A172 (cell line): ENCODE measurements at places on chromosomes 1 and 21. TPM values are rescaled to one million over a fixed set of nuclear protein-coding genes. Genes with fewer than 3 reads are reported as not detected.

HES3 gene
- not detected in 2 replicates for total RNA-seq

AMY2A gene
- total RNA-seq: not detected in 2 replicates

PEAR1 gene
- total RNA-seq: 2.8 and 3.1 TPM in 2 replicates

C1QB gene
- total RNA-seq: not detected in 2 replicates

SLC9C2 gene
- not detected in 2 replicates for total RNA-seq

GSTM5 gene
- 0.03 TPM in 1 of 2 replicates, not detected in the other for total RNA-seq

KRTAP20-2 gene
- not detected in 2 replicates for total RNA-seq

LRRN2 gene
- total RNA-seq: 2.3 and 2.4 TPM in 2 replicates

IPP gene
- 9.7 and 11.4 TPM in 2 replicates for total RNA-seq

IVL gene
- total RNA-seq: not detected in 2 replicates

ERMAP gene
- total RNA-seq: 6.2 and 7.8 TPM in 2 replicates

SPATA45 gene
- 1.5 TPM in 1 of 2 replicates, not detected in the other for total RNA-seq

DNA sequence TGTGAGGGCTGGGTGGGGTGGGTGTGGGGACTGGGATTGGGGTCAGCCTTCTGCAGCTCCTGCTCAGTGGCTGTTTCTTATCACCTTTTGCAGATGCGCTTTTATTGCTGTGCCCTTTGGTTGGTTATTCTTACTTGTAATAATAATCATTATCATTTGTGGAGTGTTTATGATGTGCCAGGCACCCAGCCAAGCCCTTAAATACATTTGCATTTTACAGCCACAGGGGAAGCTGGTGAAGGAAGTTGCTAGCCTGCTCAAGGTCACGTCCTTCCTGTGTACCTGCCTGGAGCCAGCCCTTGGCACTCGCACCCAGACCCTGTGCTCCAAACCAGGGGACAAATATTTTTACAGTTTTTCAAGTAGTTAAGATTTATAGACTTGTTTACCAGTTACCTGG is 144.0 kb downstream of the PGBD5 start:
- DNase-seq: no peak

DNA sequence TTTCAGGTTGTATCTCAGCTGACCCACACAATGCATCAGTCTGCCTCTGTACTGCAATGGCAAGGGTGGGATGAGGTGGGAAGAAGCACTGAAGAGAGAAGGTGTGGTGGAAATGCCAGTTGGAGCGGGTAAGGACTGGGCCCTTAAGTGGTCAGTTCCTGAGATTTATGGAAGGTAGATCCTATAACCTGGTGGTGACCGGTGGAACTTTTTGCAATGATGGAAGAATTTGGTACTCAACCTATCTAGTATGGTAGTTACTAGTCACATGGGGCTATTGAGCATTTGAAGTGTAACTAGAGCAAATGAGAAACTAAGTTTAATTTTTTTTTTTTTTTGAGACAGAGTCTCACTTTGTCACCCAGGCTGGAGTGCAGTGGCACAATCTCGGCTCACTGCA is 8.2 kb upstream of the HPCAL4 start:
- DNase-seq: no peak

DNA sequence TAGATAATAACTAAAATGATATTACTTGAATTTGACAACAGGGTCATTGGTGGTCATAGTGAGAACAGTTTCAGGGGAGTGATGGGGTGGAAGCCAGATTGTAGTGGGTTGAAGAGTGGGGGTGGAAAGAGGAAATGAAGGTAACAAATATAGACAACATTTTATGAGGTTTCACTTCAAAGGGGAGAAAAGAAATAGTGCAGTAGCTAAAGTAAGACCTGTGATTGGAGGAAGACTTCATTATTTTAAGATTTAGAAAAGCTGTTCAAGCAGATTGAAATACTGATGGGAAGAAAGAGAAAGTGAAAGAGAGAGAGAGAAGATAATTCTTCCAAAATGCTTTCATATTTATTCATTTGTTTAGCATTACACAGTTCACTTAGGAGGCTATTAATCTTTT is 52.0 kb upstream of the KCNA3 start:
- no peak for DNase-seq

DNA sequence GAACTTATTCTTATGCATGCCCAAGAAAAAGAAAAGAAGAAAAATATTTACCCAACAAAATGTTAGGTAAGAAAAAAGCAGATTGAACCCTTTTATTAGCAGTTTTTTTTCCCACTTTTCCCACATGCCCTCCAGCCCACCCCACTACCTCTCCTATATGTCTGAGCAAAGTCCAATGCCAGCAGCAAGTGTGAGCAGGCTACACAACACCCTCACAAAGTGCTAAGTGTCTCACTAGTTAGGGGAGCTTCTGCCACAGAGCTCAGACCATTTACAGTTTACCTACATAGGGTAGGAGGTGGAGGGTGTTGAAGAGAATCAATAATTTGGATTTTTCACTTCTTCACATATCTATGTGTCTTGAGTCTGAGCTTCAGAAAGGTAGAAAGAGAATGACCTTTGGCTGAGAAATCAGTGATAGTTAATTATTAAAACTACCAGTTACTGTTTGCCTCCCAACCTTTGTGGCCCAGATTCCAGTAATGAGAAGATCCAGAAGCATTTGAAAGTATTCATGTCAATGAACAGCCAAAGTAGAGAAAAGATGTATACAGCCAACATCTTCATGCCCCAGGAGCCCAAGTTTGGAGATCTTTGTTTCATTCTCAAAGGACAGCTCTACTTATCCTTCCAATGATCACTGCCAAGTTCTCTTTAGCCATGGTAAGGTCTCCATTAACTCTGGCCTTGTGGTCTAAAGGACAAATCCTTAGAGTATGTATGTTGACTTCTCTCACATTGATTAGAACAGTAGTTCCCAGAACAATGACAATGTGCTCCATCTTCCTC is 26.2 kb downstream of the OR10J5 start:
- DNase-seq: no peak

DNA sequence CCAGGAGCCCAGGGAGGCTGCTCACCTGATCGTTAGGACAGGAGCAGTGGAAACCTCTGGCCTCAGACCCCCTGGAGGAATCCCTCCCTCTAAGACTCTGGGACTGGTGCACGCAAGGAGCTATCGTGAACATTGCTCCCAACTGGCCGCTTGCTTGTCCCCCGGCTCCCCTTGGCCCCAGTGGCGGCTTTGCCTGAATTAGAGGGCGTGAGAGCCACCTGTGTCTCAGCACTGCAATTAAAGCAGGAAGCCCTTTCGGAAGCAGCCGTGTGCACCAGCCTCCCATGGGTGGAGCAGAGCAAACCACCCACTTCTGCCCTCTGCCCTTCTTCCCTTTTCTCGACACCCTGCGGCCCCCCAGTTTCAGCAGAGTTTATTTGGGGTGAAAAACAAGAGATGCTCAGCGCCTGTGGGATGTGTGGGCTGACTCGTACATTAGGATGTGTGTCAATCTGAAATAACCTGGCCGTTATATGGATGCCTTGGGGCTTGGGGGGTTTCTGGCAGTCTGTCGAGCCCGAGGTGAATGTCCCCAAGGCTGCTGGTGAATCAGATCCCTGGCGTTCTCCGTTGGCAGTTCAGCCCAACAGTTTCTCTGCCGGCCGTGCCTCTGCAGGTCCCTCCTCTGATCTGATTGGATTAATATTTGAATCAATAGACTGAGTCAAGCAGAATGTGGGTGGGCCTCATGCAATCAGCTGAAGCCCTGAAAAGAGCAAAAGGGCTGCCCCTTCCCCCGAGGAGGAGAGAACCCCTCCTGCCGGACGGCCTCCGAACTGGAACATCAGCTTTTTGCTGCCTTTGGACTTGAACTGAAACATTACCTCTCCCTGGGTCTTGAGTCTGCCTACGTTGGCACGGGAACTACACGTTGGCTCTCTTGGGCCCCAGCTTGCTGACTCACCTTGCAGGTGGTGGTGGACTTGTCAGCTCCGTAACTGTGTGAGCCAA is 7.3 kb upstream of the UMODL1 start:
- no peak for DNase-seq

DNA sequence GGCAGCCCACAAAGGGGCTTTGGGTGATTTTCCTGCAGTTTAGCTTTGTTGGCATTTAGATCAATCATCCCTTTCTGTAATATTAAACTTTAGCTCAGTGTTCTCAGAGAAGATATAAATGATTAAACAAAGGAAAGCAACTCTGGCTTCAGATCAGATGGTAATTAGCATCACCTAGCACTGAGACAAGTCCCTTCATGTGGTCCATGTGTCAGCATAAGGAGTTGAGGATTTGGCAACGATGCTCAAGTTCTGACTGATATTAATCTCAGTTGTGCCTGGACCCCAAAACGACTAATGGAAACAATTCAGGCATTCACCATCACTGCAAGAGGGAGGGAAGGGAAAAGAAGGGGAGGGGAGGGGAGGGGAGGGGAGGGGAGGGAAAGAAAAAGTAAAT is 60.4 kb downstream of the SEC16B start:
- DNase-seq: no peak

GRCh38 chr1:209435654-209436566 is 147.6 kb upstream of the CAMK1G start:
- DNase-seq: peak; percentile 91

GRCh38 chr1:86551305-86551704 is 4.4 kb downstream of the CLCA4 start:
- DNase-seq: no peak

DNA sequence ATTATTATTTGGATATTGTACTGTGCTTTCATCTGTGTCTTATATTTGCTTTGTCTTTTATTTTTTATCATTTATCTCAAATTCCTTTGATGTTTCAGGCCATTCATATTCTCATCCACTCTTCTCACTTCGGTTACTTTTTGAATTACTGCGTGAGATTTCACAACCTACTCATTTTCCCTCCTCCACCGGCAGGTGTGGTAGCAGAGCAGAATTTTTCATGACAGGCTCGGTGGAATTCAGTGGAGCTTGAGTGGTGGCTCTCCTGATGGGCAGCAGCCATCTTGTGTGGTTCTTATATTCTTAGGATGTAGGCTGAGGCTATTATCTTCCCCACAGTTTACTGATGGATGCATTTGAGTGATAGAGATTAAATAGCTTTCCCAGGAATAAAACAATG is 92.3 kb upstream of the IVNS1ABP start:
- no peak for DNase-seq

DNA sequence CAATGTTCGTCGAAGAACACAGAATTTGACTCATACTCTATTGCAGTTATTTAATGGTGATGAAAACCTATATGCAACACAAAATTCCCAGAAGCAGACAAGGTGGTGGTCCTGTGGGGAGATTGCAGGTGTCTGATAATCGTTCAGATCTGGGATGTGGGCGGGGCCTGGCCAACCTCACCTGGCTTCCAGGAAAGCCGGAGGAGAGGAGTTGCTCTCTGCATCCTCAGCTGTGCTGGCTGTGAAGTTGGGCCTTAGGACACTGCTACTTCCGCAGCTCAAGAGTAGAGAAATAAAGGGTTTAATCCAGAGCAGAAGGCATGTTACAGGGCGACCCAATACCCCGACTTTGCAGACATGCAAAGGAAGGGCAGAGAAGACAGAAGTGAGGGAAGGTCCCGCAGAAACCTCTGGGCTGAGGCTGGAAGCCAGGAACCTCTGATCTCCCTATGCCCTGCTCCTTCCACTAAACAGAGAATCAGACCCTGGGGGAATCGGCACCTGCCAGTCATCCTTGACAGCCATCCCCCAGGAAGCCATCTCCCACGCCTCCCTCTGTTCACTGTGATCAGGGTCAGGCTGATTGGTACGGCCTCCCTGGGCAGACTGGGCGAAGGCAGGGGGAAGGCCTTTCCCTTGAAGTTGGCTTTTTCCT is 590.3 kb downstream of the AJAP1 start:
- DNase-seq: no peak

- DNase-seq: no peak
These were observed 17.6 kb upstream of the AJAP1 start for GRCh38 chr1:4636644-4637380.

DNA sequence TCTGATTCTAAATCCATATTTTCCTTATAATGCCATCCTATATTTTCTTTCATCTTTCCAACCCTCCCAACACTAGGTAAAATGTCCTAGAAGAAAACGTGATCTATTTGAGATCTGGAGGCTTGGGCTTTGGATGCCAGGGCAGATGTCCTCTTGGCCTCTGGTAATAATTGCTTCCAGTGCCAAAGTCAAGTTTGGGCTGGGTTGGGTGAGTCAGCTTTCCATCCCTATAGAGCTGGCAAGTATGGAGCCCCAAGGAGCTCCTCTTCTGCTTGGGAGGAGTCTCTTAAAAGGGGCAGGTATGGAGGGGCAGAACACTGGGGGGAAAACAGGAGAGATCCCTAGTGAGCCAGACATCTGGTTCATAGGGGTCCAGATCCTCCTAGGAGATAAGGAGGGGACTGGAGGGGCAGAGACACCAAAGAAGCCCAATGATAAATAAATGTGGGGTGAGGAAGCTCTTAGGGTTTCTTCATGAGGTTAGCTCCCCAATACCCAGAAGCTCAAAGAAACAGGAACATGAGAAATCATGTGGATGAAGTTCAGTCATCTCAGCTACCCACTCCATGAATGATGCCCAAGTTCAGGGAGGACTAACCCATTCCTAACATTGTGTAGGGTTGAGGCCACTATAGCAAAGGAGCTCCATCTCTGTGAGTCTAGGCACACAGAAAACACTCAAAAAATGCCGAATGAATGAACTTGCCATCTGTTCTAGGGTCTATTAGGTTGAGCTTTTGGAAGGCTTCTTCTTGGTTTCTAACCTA is 3.5 kb downstream of the C1orf116 start:
- no peak for DNase-seq

DNA sequence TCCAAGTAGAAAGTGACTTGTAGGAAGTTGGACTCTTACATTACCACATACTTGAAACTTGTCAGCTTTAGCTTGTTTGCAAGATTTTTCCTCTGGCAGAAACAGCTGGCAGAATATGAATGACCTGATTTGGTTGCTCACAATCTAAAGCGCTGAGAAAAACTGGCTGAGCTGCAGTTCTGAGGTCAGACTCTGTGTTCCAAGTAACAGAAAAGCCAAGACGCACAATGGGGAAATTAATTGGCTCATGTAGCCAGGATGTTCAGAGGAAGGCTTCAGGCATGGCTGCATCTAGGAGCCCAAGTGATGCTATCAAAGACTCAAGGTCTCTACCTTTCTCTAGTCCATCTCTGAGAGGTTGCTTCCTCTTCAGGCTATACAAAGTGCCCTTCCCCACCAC is 27.0 kb downstream of the ALPL start:
- no peak for DNase-seq

- no peak for DNase-seq
These were observed 11.4 kb upstream of the B3GALT5 start for GRCh38 chr21:39601187-39601928.

- peak; percentile 6 for DNase-seq
These were observed 40.4 kb downstream of the UBR4 start for GRCh38 chr1:19169642-19170041.

DNA sequence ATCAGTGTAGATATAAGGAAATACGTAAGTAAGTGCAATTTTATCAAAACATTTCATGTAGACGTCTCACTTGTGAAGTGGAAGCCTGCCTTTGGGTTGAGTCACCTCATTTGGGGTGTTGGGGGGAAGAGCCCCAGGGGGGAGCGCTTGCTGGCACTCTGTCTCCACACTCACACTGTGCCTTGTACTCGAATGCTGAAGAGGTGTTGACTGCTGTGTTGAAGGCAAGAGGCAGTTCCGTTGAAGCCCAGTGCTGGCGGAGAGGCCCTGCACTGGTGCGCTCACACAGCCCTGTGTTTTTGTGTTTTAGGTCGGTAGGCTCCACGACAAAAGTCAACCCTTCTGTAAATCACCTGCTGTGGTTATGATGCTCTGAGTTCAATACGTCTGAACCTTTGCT is 131.9 kb upstream of the COL6A1 start:
- DNase-seq: no peak
